ENCODE measurements at places on chromosomes 4 and X. TPM values are rescaled to one million over a fixed set of nuclear protein-coding genes. Genes with fewer than 3 reads are reported as not detected.

The IL13RA1 gene
- total RNA-seq: not detected

The SLC4A4 gene
- not detected for total RNA-seq

The HSD17B10 gene
- 54.5 TPM for total RNA-seq

The MUC7 gene
- total RNA-seq: not detected

The TMEM150C gene
- total RNA-seq: not detected

The PRDM5 gene
- 0.67 TPM for total RNA-seq

The PI4K2B gene
- total RNA-seq: 16.5 TPM

The SERTM2 gene
- not detected for total RNA-seq

The JADE1 gene
- total RNA-seq: 50.8 TPM

DNA sequence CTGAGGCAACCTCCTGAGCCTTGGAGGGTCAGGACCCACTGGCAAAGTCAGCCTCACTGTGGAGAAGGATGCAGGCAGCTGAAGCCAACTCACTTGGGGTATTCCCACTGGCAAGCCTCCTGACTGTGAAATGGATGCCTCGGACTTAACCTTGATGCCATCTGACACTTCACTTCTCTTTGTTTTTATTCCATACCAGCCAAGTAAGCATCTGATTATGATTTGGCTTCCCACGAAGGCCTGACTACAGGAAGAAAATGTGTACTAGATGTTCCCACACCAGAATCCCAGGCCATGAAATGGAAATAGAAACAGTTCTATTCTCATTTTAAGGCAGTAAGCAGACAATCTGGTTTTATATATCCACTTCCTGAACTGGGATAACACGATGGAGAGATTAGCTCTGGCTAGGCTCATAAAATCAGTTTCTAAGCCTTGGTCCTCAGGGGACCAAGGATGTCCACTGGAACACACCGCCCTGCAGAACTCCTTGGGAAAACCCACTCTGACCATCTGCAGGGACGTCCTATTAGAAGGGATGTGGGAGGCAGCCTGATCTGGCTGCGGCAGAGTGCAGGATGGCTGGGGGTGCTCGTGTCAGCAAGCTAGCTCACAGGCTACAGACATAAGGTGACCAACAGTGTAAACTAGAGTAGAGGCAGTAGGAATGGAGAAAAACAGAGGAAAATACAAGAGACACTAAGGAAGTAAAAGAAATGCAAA, 89.3 kb downstream of the TSPAN5 start:
- H3K4me1 ChIP-seq: no peaks in the 10 kb centered on the region
- H3K27ac ChIP-seq: no peak overlapping the region
- no peak overlapping the region for H3K4me3 ChIP-seq
- no peak for DNase-seq

- H3K36me3 ChIP-seq: no peaks in the 10 kb centered on the region
- H3K4me3 ChIP-seq: peak overlapping the region; percentile 97
- peak overlapping the region; percentile 98 for H3K27ac ChIP-seq
- no peak for DNase-seq
- H3K27me3 ChIP-seq: no peaks in the 10 kb centered on the region
These were observed 1.3 kb downstream of the USP9X start for GRCh38 chrX:41086627-41086932.

- no peak overlapping the region for H3K4me3 ChIP-seq
- DNase-seq: no peak
- H3K4me1 ChIP-seq: peaks cover 6% of the 10 kb centered on the region
- no peak overlapping the region for H3K27ac ChIP-seq
- no peaks in the 10 kb centered on the region for H3K36me3 ChIP-seq
- H3K27me3 ChIP-seq: peaks cover 22% of the 10 kb centered on the region
These were observed 133.8 kb downstream of the PALLD start for GRCh38 chr4:168630445-168631187.

DNA sequence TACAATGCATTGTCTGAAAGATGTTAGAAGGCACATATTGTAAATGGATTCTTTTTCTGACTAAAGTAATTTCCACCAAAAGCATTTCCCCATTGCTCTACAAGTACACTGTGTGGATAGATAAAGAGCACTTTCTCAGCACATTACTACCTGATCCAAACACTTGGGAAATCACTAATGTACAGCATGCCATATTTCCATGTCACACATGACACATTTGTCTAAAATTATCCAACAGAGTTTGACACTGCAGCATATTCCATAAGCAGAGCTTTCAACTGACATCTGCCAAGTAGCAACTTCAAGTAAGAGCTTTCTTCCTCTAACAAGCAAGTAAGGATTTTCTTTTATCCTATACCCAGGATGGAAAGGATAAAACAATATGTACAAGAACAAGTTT, 49.5 kb downstream of the REELD1 start:
- H3K36me3 ChIP-seq: no peaks in the 10 kb centered on the region
- no peaks in the 10 kb centered on the region for H3K4me1 ChIP-seq
- no peak overlapping the region for H3K27ac ChIP-seq
- no peak overlapping the region for H3K4me3 ChIP-seq
- no peaks in the 10 kb centered on the region for H3K27me3 ChIP-seq

DNA sequence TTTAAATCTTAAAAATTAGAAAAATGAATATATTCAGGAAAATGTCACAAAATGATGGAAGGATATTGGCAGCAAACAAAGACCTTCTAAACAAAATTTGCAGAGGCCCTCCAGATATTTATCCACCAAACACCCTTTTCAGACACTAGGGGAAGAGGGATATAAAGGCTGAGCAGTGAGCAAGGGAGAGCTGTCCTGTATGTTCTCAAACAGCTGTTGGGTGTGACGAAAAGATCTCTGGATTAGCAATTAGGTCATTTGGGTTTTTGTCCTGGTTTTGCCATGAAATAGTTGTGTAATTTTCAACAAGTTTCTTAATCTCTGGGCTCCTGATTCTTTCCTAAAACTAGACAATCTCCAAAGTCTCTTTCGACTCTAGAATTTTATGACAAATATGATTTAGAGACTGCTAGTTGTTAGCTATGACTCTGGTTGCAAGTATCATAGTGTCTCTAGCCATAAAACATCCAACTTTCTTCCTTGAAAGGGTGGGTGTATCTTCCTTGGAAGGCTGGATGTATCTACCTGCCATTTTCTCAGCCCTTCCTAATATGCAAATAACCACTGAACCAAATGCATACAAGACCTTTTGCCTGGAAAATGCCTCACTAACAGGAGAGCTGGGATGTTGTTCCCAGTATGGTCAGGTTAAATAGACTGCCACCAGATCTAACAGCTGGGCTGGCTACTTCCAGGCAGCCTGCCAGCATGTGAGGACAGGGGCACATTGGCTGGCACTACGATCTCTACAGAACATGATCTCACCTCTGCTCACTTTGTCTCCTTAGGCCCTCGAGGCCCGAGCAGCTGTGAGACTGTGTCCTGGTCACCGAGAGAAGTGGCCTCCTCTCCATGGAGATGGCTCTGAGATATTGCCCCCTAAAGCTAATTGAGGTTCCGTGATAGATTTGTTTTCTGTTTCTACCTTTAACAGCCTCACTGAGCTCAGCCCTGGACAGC, 225.5 kb upstream of the JADE1 start:
- H3K36me3 ChIP-seq: no peaks in the 10 kb centered on the region
- DNase-seq: no peak
- no peaks in the 10 kb centered on the region for H3K4me1 ChIP-seq
- H3K27ac ChIP-seq: no peak overlapping the region
- H3K27me3 ChIP-seq: no peaks in the 10 kb centered on the region

GRCh38 chr4:144171697-144172096, 31.2 kb upstream of the GYPA start:
- H3K27me3 ChIP-seq: peaks cover 10% of the 10 kb centered on the region
- H3K27ac ChIP-seq: no peak overlapping the region
- DNase-seq: no peak
- H3K36me3 ChIP-seq: no peaks in the 10 kb centered on the region
- H3K4me3 ChIP-seq: no peak overlapping the region
- H3K4me1 ChIP-seq: no peaks in the 10 kb centered on the region

GRCh38 chr4:164438321-164438720, 315.6 kb upstream of the SMIM31 start:
- H3K27ac ChIP-seq: no peak overlapping the region
- H3K4me3 ChIP-seq: no peak overlapping the region
- no peaks in the 10 kb centered on the region for H3K4me1 ChIP-seq
- H3K27me3 ChIP-seq: no peaks in the 10 kb centered on the region
- no peaks in the 10 kb centered on the region for H3K36me3 ChIP-seq

DNA sequence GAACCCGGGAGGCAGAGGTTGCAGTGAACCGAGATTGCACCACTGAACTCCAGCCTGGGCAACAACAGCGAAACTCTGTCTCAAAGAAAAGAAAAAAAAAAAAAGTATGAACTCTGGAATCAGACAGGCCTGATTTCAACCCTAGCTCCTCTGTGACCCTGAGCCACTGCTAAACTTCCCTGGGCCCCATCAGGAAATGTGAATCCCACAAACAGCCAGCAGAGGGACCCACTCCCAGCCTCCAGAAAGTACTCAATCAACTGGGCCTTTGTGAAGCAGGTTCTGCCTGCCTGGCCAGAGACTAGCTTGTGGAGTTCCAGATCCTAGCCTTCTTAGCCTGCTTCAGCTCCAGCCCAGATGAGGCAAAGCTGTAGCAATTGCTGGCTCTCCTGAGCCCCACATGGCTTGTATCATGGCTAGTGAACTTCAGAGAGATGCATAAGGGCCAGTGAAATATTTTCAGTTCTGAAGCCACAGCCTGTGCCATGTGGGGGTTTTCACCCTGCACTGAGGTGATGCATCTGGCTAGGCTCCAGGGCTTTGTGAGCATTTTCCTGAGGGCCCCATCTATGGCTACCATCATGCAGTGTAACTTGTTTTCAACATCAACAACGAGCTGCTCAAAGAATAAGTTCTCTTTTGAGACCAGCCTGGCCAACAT, 7.2 kb upstream of the IDS start:
- H3K4me1 ChIP-seq: peaks cover 7% of the 10 kb centered on the region
- H3K36me3 ChIP-seq: no peaks in the 10 kb centered on the region
- DNase-seq: peak; percentile 53
- no peaks in the 10 kb centered on the region for H3K27me3 ChIP-seq
- H3K4me3 ChIP-seq: no peak overlapping the region

Data from CD4-positive, CD25-positive, alpha-beta regulatory T cell (primary cell).